ENCODE measurements at places on chromosomes 16 and 17.

GRCh38 chr16:78705694-78706093, 606.2 kb downstream of the WWOX start:
- no peak for DNase-seq
- H3K4me1 ChIP-seq: no peaks in the 10 kb centered on the region
- H3K4me3 ChIP-seq: no peak overlapping the region
- no peak overlapping the region for H3K27ac ChIP-seq
- H3K27me3 ChIP-seq: no peaks in the 10 kb centered on the region
- no peaks in the 10 kb centered on the region for H3K36me3 ChIP-seq

DNA sequence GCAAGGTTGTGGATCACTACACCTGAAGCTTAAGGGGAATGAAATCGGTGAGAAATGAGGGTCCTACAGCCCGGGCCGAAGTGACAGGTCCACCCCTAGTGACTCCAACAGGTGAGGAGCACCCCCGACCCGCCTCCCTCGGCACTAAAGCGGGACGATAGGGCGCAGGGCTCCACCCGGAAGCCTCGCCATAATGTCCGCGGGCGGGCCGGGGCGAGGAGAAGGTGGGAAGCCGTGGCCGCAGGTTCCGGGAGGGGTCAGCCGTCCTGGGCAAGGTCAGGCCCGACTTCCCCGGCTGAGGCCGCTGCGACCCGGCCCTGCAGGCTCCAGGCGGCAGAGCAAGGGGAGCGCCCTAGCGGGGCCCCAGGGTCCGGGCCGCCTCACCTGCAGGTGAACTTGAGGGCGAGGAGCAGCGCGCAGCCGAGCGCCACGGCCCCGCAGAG, 543 bp downstream of the TXNDC11 start:
- no peaks in the 10 kb centered on the region for H3K27me3 ChIP-seq
- peaks cover 1% of the 10 kb centered on the region for H3K36me3 ChIP-seq
- peak overlapping the region; percentile 97 for H3K27ac ChIP-seq
- peak overlapping the region; percentile 95 for H3K4me3 ChIP-seq

DNA sequence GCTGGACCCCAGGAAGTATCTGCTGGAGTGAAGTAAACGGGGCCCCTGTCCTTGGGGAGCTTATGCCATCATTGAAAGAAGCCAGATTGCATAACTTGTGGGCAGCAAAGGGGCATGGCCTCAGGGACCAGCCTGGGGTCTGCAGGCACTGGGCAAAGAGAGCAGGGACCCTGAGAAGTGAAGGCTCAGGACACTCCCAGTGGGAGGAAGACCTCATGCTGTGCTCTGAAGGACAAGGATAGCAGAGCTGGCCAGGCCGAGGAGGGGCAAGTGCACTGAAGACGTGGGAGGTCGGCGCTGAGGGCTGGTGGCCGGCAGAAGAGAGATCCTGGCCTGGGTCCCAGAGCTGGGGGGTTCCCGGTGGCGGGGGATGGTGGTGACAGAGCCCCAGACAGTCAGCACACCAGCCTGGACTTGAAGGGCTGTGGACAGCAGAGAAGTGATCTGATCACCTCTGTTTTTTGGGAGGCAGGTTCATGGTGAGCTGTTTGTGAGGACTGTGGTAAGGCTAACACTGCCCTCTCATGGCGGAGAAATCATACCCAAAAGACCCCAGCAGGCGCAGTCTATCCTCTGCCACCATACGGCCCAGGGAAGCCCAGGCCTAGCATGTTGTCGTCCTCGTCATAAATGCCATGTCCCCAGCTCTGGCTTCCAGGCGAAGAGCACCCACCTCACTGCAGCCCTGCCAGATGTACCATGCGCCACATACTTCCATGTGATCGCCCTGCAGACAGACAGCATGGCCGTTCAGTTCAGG, 7.1 kb upstream of the CNP start:
- no peaks in the 10 kb centered on the region for H3K27me3 ChIP-seq
- H3K4me1 ChIP-seq: no peaks in the 10 kb centered on the region
- no peak for DNase-seq
- no peaks in the 10 kb centered on the region for H3K36me3 ChIP-seq

- no peaks in the 10 kb centered on the region for H3K36me3 ChIP-seq
- H3K27ac ChIP-seq: no peak overlapping the region
- DNase-seq: no peak
These were observed 1570.6 kb upstream of the GOT2 start for GRCh38 chr16:60304720-60305119.

DNA sequence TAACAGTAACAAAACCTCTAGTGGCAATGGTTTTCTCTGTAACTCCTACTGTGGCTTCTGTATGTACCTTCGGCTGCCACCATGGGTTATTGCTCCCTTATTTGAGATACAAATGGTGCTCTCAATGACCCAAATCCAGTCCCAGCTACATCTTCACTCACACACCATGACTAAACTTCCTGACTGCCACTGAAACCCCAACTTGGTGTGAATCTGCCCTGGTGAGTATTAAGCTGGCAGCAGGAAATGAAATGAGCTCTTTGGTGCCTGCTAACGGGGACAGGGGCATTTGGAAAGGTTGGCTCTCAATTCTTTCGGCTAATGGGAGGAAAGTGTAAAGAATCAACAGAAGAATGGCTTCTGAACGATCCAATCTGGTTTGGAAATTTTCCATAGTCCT, 7.5 kb upstream of the SLC35B1 start:
- H3K36me3 ChIP-seq: peaks cover 79% of the 10 kb centered on the region
- H3K4me1 ChIP-seq: no peaks in the 10 kb centered on the region
- H3K27me3 ChIP-seq: no peaks in the 10 kb centered on the region
- no peak for DNase-seq

DNA sequence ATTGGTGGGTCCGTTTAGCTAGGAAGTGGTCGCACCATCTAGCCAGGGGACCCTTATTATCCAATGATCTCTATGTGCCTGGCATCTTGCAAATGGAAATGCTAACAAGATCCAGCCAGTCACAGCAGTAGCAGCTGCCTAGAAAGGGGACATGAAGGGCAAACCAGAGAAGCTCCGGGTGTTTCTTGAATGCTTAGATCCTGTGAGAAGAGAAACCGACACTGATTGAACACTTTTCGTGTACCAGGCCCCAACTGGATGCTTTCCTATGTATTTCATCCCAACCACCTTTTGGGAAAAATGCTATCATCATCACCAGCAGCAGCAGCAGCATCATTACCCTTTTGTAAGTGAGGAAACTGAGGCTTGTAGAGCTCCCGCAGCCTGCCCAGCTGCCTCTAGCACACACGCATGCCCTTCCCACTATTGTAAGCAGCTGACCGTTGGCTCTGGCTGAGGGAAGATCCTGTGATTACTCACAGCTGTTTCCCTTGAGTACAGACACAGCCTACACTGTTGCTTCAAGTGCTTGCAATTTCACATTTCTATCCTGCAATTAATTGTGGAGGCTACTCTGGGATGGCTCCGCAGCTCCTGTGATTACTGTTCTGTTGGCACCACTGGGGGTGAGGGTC, 180.7 kb upstream of the CACNG5 start:
- no peak overlapping the region for H3K4me3 ChIP-seq
- H3K27me3 ChIP-seq: no peaks in the 10 kb centered on the region
- peak overlapping the region; percentile 58 for H3K27ac ChIP-seq
- no peaks in the 10 kb centered on the region for H3K36me3 ChIP-seq
- no peak for DNase-seq
